NCI-H146 (cell line): ENCODE measurements at places on chromosomes 13 and 19.

DNA sequence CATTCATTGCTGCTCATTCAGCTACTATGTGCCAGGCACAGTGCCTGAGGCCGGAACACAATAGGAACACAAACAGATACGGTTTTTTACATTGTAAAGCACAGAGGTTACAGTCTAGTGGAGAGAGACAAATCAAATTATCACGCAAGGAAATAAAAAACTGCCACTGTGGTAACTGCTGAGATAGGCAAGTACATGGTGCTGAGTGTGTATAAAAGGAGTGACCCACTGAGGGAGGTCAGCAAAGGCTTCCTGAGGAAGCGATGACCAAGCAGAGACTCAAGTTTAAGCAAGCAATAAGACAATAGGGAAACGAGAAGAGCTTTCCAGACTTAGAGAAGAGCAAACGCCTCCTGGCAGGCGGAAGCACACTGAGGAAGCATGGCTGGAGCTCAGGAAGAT, 56.4 kb downstream of the NUFIP1 start:
- DNase-seq, result no peak

- DNase-seq, result peak; percentile 41
Observed at GRCh38 chr19:12828494-12828893, 5.9 kb downstream of the RTBDN start.

GRCh38 chr19:29495901-29496441, 29.8 kb upstream of the VSTM2B start:
- DNase-seq, result no peak

DNA sequence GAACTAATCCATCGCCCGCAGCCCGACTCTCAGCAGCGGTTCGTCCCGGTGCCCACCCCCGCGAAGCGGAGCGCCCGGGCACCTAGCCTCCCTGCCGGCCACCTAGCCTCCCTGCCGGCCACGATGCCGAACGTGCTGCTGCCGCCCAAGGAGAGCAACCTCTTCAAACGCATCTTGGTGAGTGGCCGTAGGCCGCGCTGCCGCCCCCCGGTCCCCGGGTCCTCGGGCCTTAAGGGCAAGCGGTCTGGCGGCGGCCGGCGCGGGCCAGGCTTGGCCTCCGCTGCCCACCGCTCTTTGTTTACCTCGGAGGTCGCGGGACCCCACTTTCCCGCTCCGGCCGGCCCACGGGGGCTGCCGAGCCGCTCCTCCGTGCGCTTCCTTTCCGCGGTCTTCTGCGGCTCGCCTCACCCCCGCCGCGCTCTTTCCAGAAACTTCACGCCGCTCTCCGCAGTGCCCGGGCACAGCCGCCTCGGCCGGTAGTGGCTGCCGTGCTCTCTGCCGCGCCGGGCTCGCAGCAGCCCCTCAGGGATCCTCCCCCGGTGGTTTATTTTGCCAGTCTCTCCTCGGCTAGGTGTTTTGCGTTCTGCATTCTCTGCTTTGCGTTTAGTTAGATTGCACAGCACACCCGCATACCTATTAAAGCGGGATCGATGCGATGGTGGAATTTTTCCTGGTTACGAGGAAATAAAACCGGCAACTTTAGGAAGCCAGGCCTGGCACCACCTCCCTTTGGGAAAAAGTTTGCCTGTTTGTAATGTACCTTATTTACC, 524 bp downstream of the NAA16 start:
- DNase-seq, result peak; percentile 77

DNA sequence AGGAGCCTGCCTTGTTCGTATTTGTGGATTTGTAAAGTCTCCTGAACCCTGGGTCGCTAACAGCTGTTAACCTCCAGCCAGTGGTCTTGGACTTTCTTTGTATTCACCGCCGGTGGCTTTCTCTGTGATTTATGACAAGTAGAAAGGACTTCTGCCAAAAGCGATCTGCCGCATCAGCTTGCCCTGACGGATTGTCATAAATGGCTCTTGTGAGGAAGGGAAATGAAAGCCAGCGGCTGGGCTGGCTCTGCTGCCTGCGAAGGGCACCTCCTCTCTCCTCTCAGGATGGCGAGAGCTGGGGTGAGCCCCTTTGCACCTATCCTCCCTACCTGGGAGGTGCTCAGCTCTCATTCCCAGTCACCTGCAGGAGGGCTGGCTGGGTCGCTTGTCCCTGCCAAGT, 25.6 kb downstream of the DHRS12 start:
- DNase-seq, result no peak

GRCh38 chr19:38148337-38148736, 75.7 kb downstream of the DPF1 start:
- no peak for DNase-seq

DNA sequence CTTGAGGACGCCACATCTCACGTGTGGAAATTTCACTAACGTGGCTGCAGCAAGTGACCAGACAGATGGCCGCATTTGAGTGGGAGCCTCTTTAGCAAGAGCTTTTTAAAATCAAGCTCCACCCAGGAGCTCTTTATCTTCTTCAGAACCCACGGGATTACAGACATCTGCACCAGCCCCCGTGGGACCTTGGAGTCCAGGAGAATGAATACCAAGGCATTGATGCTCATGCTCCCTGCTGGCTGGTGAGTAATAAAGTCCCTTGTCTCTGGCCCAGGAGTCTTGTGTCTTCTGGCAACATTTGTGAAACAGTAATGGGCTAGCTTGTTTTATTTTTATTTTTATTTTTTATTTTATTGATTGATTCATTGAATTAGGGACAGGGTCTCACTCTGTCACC, 64.4 kb downstream of the TRPM4 start:
- no peak for DNase-seq

- DNase-seq, result no peak
Observed at GRCh38 chr19:38834590-38834989, 3.0 kb upstream of the ECH1 start.

DNA sequence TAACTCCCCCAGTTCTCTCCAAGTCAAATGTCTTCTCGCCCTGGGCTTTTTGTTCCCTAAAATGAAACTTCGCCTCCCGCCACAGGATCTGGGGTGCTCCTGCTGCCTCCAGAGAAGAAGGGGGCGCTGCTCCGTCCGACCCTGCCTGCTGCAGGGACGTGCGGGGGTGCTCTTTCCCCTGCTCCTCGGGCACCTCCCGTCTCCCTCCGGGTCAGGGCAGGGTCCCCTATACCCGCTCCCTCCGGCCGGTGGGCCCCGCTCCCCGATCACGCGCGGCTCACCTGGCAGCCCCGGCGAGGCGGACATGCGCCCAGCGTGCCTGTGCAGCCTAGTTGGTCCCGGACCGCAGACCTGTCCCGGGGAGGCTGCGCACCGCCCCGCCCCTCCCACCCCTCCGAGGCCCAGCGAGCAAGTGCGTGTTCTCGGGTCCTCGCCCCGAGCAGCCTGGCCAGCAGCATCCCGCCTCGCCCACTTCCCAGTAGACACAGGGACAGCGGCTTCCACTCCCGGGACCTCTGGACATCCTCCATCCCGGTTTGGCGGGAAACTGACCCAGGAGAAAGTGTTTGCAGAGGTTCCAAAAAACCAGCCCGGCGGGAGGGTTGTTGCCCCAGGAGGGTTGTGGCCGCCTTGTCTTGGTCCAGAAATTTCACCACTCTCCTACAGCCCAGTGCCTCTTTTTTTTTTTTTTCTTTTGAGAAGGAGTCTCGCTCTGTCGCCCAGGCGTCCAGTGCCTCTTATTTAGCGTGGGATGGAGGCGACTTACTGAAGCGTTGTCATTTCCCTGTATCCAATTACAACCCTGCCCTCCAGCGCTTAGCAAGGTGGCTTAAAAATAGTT, at the start of gene OXGR1:
Gene OXGR1 (minus strand): TSS at position 460 of the 841 bp plus-strand sequence. CDS start 6,717 bp downstream, outside the sequence.
- no peak for DNase-seq

- DNase-seq, result no peak
Observed at GRCh38 chr19:54106716-54107115, 4.1 kb downstream of the NDUFA3 start.

DNA sequence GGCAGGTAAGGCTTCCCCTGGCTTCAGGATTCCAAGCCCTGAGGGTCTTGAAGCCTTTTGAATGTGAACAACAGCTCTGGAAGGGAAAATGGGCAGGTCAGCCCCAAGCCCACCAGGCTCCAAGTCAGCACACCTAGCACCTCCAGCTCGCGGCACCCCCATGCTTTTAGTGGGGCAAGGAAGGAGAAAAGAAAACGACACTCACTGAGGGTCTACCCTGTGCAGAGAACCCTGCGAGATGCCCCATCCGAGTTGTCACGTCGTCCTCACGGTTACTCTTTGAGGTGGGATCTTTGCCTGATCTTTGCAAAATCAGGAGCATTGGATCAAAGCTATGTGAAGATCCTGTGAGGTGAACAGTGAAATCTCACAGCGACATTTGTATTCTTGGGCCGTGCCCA, 5.7 kb upstream of the F10 start:
- no peak for DNase-seq

DNA sequence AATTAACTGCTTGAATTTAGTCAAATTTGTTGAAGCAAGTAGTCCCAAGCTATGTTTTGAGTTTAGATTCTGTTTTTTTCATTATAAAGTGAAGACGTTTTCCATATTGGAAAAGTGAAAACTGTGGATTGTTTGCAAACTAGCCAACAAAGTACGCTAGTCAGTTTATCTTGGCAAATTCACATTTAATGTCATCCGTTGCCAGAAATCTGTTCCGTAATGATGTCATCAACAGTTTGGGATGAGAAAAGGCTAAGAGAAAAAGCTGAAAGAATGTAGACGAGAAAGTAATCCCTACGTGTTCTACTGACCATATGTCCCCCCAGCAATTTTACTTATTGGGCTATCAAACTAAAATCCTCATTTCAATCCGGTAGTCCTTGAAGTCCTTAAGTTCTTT, 419.6 kb downstream of the GPC6 start:
- DNase-seq, result no peak

DNA sequence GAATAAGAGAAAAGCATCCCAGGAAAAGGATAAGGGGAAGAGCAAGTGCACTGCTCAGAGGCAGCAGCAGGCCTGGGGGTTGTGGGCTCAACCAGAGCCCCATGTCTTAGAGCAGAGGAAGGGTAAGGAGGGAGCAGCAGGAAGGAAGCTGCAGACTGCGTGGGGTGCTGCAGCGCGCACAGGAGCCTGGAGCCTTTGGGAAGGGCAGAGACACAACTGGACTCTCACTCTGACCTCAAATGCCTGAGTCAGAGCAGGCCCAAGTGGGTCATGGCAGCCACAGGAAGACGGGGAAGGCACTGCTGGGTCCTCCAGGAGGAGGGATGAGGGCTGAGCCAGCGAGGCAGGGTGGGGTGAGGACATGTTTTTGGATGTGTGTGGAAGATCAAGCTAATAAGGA, 31.6 kb downstream of the SIGLEC7 start:
- DNase-seq, result no peak

GRCh38 chr19:453606-454005, 7.2 kb downstream of the SHC2 start:
- no peak for DNase-seq

- no peak for DNase-seq
Observed at GRCh38 chr19:30879225-30879624, 470.0 kb downstream of the TSHZ3 start.

- DNase-seq, result peak; percentile 76
Observed at GRCh38 chr19:55464662-55465054, at the start of gene C19orf85. Gene C19orf85, minus strand, starts transcription at chr19:55464751. Its CDS starts 197 bp downstream, at chr19:55464554.

DNA sequence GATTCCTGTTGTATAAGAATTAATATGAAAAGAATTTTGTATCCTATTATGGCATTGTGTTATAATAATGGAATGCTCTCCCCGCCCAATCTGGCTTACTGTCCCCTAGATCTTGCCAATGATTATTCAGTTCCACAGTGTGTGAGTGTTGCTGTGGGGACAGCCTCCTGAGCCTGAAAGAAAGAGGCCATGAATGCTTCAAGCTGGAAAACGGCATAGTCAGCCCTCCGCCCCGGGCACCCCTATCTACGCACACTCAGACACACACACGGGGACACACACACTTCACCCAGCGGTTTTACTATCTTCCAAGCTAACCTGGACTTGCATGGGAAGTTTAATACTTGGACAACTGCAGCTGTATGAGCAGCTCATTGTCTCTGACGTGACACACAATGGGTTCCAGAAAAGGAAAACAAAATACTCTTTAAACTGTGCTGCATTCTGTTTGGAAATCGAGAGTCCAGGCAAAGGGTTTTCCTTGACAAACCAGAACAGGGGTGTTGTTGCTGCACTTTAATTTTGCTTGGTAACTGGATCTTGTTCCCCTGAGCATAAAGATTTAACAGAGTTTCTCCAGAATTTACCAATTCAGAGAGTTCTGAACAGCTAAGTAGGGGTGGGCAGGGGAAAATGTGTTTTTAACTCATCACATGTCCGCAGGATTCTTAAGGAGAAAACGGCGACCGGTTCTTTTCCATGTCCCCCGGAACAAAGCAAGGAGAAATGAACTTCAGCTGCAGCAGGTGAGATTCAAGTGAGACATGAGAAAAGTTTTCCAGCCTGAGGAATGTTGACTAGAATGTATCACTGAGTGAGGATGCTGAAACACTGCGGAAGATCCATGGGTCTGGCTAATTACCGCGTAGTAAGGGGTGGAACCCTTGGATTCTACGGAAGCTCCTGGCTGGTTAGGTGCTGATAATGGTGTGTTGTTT, 472.9 kb downstream of the FOXO1 start:
- no peak for DNase-seq

DNA sequence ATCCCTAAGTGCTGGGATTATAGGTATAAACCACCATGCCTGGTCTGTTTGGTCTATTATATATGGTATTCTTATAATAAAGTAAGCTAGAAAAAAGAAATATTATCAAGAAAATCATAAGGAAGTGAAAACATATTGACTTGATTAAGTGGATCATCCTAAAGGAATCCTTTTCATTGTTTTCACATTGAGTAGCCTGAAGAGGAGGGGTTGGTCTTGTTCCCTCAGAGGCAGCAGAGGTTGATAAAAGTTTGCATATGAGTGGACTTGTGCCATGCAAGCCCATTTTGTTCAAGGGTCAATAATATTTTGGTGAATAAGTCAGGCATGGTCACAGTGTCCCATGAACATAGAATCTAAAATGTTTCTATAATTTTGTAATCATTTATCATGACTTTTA, 52.7 kb downstream of the ZNF627 start:
- DNase-seq, result no peak

DNA sequence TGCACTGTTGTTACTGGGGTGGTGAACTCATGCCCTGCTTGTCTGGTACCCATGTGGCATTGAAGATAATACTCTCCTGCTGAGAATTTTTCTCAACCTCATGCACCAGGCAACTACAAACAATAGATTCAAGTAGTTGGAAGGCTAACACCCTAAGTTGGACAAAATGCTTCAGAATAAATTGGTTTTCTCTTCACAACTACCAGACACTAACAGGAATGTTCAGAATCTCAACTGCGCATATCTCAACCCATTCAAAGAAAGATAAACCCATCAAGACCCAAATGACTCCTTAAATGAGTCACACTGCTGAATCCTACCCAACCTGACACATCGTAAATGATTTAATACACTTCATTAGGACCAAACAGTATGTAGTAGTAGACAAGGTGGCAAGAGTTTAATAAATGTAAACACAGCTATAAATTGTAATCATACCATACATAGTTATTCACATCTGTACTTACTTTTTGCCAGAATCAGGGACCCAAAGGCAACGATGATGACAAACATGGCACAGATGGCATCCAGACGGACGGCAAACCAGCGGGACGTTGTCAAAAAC, 227.4 kb downstream of the ABCC4 start:
- no peak for DNase-seq

DNA sequence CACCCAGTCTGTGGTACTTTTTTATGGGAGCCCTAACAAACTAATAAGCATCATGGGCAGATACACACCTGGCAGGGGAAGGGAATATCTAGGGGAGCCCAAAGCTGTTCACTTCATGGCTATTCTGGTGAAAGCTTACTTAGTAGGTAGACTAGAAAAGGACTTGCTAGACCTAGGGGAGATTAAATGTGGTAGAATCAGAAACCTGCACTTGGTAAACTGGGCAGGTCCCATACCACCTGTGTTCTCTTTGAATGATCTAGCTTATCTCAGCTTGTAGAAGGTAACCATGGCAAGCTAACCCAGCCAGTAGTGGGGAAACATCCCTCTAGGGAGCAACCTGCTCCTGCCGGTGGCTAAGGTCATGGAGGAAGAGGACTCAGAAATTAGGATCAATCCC, 113.9 kb upstream of the TMTC4 start:
- DNase-seq, result no peak
